GM20000 (cell line): ENCODE measurements at places on chromosomes 1 and 21.
A peak's percentile ranks its signal among the peaks of the same experiment; 100 is the strongest.

DNA sequence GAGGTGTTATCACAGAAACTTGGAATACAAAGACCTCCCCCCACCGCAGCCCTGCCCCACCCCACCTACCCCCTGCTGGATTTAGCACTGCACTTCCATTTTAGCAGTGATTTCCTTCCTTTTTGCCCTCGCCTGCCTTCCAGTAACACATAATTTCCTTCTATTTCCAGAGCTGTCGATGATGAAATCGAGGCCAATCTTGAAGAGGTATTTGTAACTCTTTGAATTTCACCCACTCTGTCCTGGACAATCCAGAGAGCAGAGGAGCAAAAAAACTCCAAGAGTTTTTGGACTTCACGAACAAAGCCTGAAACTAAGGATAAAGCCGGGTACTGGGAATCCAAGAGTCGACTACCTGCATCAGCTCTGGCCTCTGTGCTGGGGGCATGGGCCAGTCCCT lies 49.1 kb downstream of the CAPN2 start:
- DNase-seq: no peak

- DNase-seq: no peak
Measured at GRCh38 chr1:159222075-159222865, 17.6 kb downstream of the ACKR1 start.

GRCh38 chr1:167661527-167662426 lies 31.7 kb downstream of the RCSD1 start:
- no peak for DNase-seq

GRCh38 chr21:45959779-45960390 lies 21.7 kb upstream of the COL6A1 start:
- no peak for DNase-seq

DNA sequence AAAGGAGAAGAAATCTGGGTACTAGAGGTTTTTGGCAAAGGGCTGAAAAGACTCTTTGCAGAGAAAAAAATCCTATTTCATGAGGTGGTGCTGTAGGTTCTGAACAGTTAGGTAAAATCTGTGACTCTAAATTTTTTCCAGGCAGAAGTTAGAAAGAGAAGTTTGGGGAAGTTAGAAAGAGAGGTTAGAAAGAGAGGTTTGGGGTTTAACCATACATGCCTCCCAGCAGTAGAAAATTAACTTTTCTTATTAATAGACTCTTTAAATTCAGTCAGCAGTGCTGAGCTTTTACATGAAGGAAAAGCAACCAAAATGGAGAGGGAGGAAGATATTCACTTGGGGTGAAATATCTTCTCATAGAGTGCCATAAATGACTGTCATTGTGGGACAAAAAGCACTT lies 12.2 kb downstream of the AMY1C start:
- no peak for DNase-seq

DNA sequence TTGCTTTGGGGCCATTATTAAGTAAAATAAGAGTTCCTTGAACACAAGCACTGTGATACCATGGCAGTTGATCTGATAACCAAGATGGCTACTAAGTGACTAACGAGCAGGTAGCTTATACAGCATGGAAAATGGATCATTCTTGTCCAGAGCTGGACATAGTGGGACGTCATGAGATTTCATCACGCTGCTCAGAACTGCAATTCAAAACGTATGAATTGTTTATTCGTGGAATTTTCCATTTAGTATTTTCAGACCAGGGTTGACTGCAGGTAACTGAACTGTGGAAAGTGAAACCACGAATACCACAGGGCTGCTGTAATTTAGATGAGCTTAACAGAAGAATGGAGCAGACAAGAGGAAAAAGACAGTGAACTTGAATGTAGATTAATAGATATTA lies 38.9 kb downstream of the CCDC18 start:
- DNase-seq: peak; percentile 38

GRCh38 chr1:29700491-29700890 lies 464.2 kb downstream of the PTPRU start:
- no peak for DNase-seq

- DNase-seq: peak; percentile 68
Measured at GRCh38 chr1:209850342-209850979, 22.7 kb downstream of the UTP25 start.

DNA sequence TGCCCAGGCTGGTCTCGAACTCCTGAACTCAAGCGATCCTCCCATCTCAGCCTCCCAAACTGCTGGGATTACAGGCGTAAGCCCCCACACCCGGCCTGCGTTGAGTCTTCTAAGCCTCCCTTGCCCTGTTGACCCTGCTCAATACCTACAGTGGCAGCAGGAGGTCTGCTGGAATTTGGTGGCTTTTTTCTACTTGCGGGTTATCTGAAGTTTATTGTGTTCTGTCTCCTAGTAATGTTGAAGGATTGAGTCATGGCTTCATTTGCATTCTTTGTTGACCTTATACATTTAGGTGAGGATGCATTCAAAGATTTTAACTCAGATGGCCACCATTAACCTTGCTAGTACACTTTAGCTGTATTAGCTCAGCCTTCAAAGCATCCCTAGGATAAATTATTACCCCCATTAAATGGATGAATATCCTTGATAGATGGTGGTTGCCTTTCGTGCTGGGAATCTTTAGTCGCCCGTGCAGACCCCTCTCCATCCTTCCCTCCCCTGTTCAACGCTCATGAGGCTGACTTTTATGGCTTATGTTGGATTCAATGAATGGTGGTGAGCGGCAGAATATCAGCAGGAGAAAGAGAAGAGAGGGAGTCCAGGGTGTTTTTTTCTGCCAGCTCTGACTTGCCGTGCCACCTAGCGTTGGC lies 9.7 kb upstream of the NPPB start:
- DNase-seq: no peak

- DNase-seq: no peak
Measured at GRCh38 chr1:27220096-27220495, 14.3 kb upstream of the WDTC1 start.

DNA sequence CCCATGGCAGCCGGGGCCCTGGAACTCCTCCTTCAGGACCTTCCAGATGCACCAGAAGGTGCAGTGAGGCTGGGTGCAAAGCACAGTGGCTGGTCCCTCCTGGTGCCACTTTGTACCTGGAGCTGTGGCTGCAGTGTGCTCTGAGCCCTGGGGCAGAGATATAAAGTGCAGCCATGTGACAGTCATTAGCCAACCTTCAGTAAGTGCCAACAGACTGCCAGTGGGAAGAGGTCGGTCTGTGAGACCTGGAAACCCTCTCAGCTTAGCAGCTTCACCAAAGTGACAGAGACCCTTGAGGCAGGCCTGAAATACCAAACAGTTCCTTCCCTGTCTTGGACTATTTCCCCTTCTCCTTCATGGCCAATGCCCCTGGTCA lies 26.7 kb upstream of the NGF start:
- DNase-seq: no peak

GRCh38 chr1:184647471-184647870 lies 107.2 kb downstream of the EDEM3 start:
- DNase-seq: no peak

GRCh38 chr1:5458248-5458647 lies 534.0 kb downstream of the NPHP4 start:
- DNase-seq: no peak

- DNase-seq: no peak
Measured at GRCh38 chr1:9749361-9749760, 74.4 kb downstream of the CLSTN1 start.

- peak; percentile 88 for DNase-seq
Measured at GRCh38 chr1:15966081-15966955, 9.6 kb downstream of the ZBTB17 start.

GRCh38 chr1:202159534-202160371 lies 649 bp downstream of the PTPN7 start:
- DNase-seq: peak; percentile 66

DNA sequence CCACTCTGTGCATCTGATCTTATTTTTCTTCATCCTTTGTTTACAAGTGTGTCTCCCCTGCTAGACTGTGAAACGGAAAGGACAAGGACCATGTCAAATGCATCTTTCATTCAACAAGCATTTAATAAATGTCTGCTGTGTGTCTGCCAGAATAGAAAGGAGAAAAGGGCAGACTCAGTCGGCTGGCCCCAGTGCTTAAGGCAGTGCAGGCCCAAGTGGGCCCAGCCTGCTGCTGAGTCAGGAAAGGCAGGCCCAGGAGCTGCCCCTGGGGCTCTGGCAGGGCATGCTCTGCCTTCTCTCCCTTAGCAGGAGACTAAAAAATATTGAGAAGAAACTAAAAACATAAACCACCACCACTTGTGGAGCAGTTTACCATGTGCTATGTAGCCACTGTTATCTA lies 38.1 kb downstream of the PLEKHA6 start:
- no peak for DNase-seq

DNA sequence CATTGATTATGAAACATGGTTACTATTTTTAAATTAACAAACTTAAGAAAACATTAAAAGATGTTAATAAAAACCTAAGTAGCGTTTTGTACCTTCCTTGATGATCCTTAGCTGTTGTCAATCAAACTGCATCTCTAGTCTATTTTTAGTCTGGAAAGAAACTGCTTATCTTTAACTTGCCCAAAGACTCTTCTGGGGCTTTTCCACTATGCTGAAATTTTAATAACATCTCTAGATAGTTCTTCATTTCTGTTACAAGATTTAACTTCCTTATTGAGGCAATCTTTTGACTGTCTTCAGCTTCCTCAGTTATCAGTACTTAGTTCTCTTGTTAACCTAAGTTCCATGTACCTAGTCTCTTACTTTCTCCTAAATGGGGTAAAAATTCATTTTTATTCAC lies 135.9 kb upstream of the HMCN1 start:
- no peak for DNase-seq

GRCh38 chr1:6111571-6111970 lies 65.9 kb downstream of the KCNAB2 start:
- DNase-seq: no peak

DNA sequence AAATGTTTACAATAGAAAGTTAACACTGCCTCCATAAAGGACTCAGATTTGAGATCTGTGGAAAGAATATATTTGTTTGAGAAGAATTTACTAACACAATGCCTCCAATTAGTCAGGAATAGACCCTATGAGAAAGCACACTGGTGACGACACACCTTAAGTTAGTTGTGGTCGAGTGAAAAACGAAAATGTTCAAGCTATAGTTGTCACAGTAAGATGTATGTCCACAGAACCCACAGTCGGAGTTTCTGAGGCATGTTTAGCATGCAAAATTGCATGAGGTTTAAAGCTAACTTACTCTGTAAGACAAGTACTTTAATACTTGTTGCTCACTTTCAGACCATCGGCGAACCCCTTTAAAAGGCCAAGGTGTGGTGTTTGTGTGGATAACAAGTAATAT lies 69.9 kb upstream of the SIPA1L2 start:
- DNase-seq: no peak

GRCh38 chr1:24828887-24829192 lies 83.6 kb downstream of the CLIC4 start:
- no peak for DNase-seq

DNA sequence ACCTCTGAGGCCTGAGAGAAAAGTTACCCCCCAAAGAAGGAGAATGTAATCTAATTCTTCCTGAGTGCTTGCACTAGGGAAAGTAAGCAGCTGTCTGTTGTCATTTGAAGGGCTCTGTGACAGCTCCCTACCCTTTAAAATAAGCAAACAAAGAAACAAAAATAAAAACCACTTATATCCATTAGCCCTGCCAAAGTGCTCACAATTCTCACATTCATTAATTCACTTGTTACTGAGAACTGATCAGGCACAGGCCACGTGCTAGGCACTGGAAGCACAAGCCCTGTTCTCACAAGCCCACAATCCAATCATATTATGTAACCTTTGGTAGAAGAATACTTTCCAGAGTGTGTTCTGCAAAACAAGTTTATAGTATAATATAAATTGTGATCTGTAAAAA lies 199.4 kb downstream of the ZC3H11B start:
- no peak for DNase-seq

DNA sequence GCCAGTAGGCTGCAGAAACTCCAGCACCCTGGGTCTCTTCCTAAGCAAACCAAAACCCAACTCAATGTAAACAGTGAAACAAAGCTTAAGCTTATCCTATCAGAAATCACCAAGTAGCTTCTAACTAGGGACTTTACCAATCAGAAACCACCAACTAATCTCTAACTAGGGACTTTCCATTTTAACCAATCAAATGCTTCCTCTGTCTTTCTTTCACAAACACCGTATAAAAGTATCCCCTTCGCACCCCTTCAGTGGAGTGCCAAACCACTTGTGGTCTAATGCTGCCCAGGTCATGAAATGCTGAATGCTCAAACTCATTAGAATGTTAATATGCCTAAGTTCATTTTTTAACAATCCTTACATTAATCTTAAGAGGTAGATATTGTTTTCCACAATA lies 250.5 kb upstream of the DUSP10 start:
- no peak for DNase-seq

GRCh38 chr1:108027389-108027788 lies 62.4 kb upstream of the VAV3 start:
- no peak for DNase-seq

- DNase-seq: no peak
Measured at GRCh38 chr1:2127187-2128145, 67.1 kb downstream of the FAAP20 start.

DNA sequence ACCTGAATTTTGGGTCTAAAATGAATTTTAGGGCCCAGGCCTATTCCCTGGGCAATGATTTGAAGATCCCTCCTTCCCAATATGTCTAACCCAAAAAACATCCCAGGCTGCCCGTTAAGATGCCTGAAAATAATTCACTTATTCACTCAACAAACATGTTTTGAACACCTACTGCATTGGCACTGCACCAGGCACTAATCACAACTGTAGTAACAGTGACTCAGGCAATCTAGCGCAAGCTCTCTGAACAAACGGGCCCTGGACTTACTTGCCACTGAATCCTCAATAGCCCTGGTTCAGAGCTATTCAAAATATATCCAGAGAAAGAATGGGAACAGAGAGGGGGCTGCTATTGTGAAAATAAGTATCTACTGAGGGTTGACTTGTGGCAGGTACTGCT lies 4.2 kb downstream of the CD244 start:
- no peak for DNase-seq

DNA sequence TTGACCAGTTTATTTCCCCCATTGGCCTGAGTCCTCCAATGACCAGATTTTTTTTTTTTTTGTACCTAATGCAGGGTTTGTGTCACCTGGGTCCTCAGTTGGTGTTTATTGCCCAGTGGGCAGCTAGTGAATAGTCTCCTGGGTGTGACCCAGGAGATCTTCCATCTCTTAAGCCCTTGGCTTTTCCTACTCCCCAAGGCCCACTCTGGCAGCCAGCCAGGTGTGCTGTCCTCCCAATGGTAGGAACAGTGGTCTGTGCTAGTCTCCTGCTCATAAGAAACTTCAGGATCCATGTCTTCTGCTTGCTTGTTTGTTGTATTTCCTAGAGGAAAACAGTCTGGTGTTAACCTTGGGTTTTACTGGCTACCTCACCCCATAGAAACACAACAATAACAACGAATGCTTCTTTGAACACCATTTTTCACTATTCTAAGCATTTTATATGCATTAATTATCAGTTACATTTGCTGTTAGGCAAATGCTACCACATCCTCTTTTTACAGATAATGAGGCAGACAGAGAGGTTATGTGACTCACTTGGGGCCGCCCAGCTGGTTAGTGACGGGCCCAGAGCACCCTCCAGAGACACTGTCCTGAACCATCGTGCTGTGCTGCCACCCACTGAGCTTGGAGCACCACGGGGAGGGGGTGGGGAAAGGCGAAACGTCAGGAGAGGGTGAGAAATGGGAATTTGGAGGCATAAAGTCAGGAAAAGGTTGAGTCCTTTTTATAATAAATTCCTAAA lies 107.5 kb downstream of the HIVEP3 start:
- peak; percentile 30 for DNase-seq

- no peak for DNase-seq
Measured at GRCh38 chr1:166937962-166938361, 37.4 kb downstream of the ILDR2 start.
